ENCODE measurements at places on chromosomes 13 and 19. TPM values are rescaled to one million over a fixed set of nuclear protein-coding genes. Genes with fewer than 3 reads are reported as not detected.

- no peak for DNase-seq
These were observed 49.9 kb upstream of the RFXAP start for GRCh38 chr13:36769126-36769525.

GRCh38 chr13:111519490-111520170, 199.2 kb downstream of the TEX29 start:
- DNase-seq: no peak

DNA sequence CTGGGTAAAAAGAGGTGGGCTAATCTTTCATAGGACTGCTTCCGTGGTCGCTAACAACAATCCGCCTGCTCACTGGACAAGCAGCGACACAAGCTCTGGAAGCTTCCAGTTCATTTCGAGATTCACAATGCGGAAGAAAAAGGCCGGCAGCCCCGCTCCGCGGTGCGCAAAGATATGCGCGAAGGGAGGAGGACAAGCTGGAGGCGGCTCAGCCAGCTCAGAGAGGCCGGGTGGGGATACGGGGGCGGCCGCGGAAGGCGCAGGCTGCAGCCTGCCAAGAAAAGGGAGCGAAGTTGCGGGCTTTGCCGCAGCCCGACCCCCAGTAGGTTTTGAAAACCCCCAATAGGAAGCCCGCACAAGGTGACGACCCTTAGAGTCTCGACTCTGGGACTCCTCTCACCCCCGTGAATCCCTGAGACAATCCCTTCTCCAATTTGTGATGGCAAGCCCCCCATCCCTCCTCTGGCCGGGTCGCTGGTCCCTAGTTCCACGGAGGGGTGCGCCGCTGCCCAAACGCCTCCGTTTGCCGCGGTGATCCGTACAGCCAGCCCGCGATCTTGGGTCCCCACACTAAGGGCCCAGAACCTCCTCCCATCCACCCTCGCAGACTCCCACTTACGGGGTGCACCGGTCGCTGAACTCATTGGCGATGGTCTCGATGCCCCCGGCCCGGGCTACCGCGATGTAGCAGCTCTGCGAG, 697 bp downstream of the HSPH1 start:
- DNase-seq: peak; percentile 69

GRCh38 chr13:99614465-99614885, 113.2 kb downstream of the TM9SF2 start:
- peak; percentile 36 for DNase-seq

- peak; percentile 51 for DNase-seq
These were observed 27.7 kb downstream of the GADD45B start for GRCh38 chr19:2503521-2504109.

GRCh38 chr13:32585550-32586079, 637 bp upstream of the PDS5B start:
- DNase-seq: no peak

- DNase-seq: no peak
These were observed 50.7 kb upstream of the PNMA8B start for GRCh38 chr19:46546194-46546896.

DNA sequence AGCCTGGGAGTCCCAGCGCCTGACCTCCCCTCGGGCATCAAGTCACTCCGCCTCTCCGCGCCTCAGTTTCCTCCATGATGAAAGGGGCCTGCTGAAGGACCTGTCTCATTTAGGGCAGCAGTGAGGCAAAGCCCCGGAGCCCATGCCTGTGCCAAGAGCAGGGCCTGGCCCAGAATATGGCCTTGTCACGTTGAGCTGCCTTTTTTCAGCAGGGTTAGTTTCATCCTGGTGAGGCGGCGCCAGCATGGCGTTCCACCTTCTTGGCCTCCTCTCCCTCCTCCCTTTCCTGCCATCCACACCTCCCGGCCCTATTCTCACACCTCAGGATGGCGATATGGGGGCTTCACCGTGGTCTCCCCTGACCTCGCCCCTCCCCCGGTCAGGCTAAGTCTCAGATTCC, 30.2 kb downstream of the PAK4 start:
- DNase-seq: no peak

GRCh38 chr13:113535381-113535781, 44.9 kb upstream of the DCUN1D2 start:
- DNase-seq: no peak

DNA sequence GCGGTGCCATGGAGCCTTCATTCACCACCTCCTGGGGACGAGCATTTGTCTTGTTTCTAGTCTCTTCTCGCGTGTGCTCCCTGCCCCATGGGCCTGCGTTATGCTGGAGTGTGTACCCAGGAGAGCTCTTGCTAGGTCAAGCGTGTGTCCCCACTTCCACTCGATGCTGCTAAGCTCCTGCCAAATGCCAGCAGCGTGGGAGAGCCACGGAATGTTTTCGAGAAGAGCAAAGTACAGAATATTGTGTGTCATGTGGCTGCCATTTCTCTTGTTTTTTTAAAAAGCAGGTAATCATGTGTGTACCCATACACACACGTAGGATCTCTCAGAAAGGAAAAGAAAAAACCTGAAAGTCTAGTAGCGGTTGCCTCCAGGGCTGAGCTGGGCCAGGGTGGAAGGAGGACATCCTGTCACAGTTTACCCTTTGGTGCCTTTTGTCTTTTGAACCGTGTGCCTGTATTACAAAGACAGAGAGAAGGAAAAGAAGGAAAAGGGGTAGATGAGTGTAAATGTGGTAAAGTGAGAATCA, 28.6 kb downstream of the PAK4 start:
- no peak for DNase-seq

GRCh38 chr19:8626842-8627241, 3.6 kb upstream of the NFILZ start:
- no peak for DNase-seq

DNA sequence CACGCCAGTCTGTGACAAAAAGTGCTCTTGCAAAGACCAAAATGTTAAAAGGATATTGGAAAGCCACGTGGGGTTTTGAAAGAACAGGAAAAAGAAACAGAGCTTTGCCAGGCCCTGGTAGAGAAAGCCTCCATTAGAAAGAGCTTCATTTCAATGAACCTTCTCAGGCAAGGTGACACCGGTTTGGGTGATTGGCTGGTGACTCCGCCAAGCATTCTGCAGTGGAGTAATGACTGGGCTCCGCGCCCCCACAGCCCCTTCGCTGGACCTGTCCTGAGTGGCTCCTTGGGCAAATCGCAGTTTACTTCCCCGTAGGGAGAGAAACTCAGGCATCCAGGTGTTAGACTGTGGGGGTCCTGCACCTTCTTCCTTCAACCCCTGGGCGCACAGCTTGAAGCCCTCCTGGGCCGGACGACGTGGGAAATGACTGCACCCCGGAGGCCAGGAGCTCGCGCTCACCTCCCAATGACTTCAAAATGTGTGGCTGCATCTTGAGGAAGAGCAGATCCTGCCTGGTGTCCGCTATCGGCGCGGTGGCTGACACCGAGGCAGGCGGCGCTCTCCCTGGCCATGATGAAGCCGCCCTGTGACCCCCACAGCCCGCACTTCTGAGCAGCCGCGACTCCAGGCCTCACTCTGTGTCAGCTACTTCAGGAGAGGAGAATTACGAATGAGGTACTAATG, 444.6 kb upstream of the SGCG start:
- no peak for DNase-seq

DNA sequence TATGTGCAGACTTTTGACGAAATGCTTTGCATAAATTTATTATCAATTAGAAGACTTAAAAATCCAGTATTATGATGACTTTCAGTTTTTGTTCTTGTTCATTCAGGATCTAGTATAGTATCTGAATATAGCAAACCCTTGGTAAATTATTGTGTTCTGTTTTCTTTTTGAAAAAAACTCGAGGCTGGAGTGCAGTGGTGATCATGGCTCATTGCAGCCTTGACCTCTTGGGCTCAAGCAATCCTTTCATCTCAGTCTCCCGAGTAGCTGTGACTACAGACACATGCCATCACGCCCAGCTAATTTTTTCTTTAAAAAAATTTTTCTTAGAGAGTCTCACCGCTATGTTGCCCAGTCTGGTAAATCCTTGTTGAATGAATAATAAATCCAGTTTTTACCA, 4.6 kb downstream of the FARP1 start:
- DNase-seq: no peak

DNA sequence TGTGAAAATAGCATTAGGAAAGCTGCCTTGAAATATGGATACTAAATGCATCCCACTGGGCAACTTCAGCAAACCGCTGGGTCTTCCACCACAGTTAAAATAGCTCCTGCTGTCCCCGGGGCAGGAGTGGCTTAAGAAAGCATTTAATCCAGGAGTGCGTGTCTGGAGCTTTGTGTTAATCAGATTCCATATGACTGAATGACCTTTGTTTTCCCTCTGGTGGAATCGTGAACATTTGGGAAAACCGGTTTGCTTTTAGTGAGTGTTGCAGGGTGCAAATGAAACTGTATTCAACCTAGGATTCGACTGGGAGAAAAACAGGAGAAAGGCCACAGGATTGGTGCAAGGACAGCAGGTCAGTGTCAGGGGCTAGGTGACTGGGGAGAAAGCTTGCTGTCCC, 237.6 kb upstream of the MAB21L1 start:
- no peak for DNase-seq

GRCh38 chr13:99432609-99433542, 68.4 kb upstream of the TM9SF2 start:
- peak; percentile 59 for DNase-seq

- DNase-seq: peak; percentile 24
These were observed 46.4 kb downstream of the PSG3 start for GRCh38 chr19:42693760-42694350.

Gene HCN2
- 1.9 TPM for total RNA-seq

Gene ZNF787
- 25.8 TPM for total RNA-seq

Gene DNAAF3
- total RNA-seq: 1.3 TPM

Gene ERCC2
- total RNA-seq: 29.2 TPM

Gene RFXAP
- total RNA-seq: 1.2 TPM

Gene ZNF728
- not detected for total RNA-seq
